ENCODE measurements at places on chromosomes 6 and 20.

GRCh38 chr6:4871825-4872224 lies 95.6 kb downstream of the CDYL start:
- DNase-seq: no peak

DNA sequence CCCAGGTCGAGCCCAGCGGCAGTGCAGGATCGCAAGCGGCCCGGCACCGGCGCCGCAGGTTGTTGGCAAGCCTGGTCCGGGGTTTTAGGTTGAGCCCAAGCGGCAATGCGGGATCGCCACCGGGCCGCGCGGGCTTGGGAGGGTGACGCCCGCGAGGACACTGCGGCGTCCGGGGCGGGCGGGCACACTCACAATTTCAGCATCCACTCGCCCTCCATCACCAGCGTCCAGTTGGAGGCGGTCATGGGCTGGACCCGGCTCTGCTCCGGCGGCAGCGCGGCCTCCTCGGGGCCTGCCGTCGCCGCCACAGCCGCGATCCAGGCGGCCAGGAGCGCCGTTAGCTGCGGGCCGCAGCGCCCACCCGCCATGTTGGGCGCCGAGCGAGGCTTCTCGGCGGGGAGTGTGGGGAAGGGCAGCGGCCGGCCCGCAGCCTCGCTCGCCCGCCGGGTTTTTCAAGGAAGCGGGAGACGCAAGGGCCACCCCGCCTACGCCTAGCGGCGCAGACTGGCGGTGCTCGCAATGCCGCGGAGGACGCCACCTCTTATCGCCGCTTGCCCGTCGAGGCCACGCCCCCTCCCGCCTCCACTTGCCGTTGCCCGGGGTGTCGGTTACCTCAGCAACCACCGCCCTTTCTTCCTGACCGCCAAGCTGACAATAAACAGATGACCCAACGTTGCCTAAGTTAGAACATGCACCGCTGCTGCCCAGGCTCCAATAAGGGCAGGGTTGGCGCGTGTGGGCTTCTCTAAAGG lies at the start of gene TMX4:
Gene TMX4, minus strand, starts transcription at position 516 of the 752 bp plus-strand sequence. Its CDS starts 148 bp downstream, at position 368.
- peak; percentile 97 for DNase-seq

GRCh38 chr6:115909923-115910546 lies 150.7 kb downstream of the FRK start:
- DNase-seq: no peak

DNA sequence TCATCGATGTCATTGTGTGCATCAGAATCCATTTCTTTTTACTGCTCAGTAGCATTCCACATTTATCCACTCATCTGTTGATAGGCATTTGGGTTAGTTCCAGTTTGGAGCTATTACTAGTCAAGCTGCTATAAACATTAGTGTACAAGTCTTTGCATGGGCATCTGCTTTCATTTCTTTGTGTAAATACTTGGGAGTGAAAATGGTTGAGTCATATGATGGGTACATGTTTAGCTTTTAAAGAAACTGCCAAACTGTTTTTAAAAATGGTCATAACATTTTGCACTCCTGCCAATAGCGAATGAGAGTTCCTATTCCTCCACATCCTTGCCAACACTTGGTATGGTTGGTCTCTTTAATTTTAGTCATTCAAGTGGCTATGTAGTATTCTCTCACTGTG lies 21.2 kb upstream of the SLC22A2 start:
- no peak for DNase-seq

DNA sequence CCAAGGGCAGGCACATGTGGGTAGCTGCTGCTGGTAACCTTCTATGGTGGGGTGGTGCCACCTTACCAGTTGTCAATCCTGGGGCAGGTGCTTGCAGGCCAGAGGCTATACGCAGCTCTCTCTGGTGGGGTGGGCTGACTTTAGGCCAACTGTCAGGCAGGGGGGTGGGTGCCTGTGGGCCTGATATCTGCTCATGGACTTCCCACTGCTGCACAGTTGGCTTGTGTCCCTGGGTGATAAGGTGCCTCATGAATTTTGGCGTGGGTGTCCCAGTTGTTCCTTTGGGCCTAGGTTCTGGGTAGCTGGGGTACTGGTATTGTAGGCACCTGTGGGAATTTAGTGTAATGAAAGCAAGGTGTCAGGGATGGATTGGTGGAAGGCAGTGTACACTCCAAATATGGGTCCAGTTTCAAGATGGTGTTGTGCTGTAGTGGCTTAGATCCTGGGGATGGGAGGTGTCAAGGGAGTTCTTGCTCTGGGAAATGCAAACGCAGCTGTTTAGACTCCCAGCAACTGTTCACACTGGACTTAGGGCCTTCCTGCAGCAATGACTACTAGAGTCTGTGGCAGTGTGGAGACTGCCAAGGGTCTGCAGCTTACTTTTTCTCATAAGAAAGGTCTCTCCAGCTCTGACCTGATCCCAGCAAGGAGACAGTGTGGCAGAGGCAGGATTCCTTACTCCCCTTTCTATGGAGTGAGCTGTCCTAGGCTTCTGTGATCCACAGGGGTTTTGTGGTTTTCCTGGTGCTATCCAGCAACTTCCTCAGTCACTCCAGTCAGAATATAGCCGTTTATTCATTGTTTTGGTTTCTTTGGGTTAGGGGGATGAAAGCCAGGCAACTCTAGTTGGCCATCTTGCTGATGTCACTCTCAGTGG lies 128.2 kb downstream of the CRYBG1 start:
- DNase-seq: no peak

- DNase-seq: no peak
These were observed 49.0 kb downstream of the MDGA1 start for GRCh38 chr6:37648465-37649330.

DNA sequence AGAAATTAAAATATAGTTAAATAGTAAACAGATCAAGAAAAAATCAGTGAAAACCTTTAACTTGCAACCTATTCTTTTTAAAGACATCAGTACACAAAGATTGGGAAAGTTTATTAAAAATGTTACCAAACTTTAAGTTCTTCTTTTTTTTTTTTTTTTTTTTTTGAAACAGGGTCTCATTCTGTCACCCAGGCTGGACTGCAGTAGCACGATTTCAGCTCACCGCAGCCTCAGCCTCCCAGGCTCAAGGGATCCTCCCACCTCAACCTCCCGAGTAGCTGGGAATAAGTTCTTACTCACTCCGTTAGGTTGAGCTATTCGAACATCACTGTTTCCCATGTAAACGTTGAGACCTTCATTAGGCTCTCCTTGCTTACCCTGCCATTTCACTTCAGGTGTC lies 5.6 kb downstream of the MAP3K5 start:
- no peak for DNase-seq

GRCh38 chr20:53124075-53124551 lies 152.0 kb downstream of the TSHZ2 start:
- DNase-seq: no peak

GRCh38 chr6:149452037-149452939 lies 32.5 kb downstream of the ZC3H12D start:
- no peak for DNase-seq

DNA sequence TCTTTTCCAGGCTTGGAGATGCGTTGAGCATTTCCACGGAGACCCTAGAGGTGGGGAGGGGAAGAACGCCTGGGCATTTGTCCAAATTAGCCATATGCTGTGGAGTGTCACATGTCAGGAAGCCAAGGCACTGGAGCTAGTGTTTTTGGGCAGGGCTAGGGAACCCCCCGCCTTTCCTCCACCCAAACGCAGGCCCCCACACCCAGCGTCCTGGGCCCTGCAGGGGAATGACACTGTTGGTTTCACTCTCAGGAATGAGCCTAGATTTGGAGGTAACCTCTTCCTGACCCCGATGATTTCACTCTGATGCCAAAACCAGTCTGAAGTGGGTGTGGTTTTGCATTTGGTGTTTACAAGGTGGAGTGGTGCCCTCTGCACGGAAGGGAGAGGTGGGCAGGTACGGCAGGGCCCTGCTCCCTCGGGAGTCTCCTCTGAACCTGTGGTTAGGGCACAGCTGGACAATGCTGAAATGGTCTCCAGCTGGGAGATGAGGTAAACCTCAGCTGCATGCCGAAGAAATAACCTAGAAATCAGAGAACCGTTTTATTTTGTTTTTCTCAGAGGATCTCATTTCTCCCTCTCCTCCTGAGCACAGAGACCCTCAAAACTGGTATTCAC lies 29.5 kb downstream of the MTHFD1L start:
- DNase-seq: no peak

GRCh38 chr20:22974354-22974753 lies 60.8 kb upstream of the SSTR4 start:
- DNase-seq: peak; percentile 41

GRCh38 chr20:63442100-63442493 lies 30.4 kb downstream of the KCNQ2 start:
- peak; percentile 37 for DNase-seq

All from inflammatory macrophage treated with lipopolysaccharide for 1 hour (primary cell).